Heart right ventricle (tissue), 16 donors: ENCODE measurements at places on chromosomes 3 and 15. TPM values are rescaled to one million over a fixed set of nuclear protein-coding genes. Genes with fewer than 3 reads are reported as not detected.

The SLC28A2 gene
- not detected for polyA plus RNA-seq

The IL5RA gene
- 0.07 TPM for polyA plus RNA-seq

GRCh38 chr3:127964053-127964452, 49.0 kb downstream of the KBTBD12 start:
- DNase-seq = no peak

- DNase-seq = no peak
Measured at GRCh38 chr3:124986192-124987143, 51.9 kb upstream of the MUC13 start.

DNA sequence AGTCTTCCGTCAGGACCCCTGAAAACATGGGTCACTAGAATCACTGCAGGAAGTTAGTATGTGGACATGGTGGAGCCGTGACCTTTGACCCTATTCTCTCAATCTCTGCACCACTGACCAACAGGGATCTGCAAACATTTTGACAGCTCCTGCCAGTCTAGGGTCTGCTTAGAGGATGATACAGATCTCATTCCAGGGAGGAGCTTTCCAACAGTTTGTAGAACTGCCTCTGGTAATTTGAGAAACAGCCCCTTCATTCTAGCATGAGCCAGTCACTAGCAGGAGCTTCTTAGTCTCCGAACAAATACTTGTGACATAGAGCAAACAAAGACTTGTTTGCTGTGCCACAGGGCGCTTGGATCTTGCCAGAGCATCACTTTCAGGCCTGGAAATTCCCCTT, 270.3 kb upstream of the CFAP20DC start:
- no peak for DNase-seq

DNA sequence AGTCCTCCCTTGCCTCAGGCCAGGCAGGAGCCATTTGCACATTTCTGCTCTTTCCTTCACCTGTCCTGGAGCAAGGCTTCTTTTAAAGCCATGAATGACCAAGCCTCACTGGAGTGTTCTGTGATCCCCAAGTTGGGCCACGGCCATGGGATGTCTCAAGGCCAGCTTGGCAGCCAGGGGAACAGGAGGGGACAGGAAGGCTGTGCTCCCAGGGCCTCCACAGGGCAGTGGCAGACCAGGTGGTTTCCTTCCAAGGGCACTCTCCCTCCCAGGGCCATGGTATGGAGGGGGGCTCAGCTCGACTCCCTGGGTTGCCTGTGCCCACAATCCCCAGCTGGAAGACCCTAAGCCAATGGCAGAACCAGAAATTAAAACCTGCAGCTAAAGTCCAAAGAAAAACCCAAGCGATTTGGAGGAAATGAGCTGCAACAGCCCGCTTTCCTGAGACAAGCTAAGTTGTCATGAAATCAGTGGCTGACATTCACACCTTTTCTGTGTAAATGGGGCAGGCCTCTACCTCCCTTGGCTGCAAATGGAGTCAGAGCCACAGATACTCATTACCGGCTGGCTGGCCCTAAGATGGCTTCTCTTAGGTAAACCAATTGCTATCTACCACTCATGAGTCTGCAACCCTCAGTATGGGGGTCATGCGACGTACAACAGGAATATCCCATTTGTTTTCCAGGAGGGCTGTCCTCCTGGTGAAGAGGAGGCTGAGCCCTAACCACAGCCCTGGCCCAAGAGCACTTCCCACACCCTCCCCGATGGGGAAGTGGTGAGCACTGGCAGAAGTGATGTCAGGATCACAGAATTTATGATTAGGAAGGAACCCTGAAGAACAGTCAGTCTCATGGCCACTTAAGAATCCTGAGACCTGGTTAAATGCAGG, 83.3 kb downstream of the SNRK start:
- DNase-seq = no peak

GRCh38 chr3:42503957-42504333, 1.5 kb downstream of the VIPR1 start:
- DNase-seq = peak; percentile 1

GRCh38 chr3:58018892-58019742, 10.9 kb downstream of the FLNB start:
- no peak for DNase-seq

DNA sequence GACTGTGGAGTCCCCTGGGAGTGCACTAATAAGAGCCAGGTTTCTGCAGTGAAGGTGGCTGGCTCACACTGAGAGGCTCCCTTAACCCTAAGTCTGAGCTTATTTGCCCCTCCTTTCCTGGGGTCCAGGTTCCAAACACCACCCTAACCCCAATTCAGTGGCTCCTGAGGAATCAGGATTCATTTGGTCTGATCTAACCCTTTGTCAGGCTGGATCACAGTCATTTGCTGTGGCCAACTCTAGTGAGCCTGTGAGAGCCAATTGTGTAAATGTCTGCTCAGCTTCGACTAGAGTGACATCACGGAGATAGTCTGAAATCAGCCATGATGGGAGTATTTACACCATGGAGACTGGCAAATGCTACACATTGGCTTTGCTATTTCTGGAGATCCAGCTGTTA, 73.7 kb upstream of the ACAN start:
- no peak for DNase-seq

GRCh38 chr3:106566277-106566676, 697.5 kb upstream of the CBLB start:
- no peak for DNase-seq
